ENCODE measurements at places on chromosomes 6 and 20. TPM values are rescaled to one million over a fixed set of nuclear protein-coding genes. Genes with fewer than 3 reads are reported as not detected.

Gene MLIP
- not detected for total RNA-seq

Gene C6orf132
- 37.0 TPM for total RNA-seq

Gene OXT
- total RNA-seq, result not detected

Gene DNMT3B
- 2.0 TPM for total RNA-seq

Gene RAD21L1
- not detected for total RNA-seq

Gene SAMD5
- 2.5 TPM for total RNA-seq

Gene RAMACL
- total RNA-seq, result 3.8 TPM

Gene PGC
- not detected for total RNA-seq

Gene PFDN4
- 45.3 TPM for total RNA-seq

Gene SCRT2
- not detected for total RNA-seq

Gene LHFPL5
- not detected for total RNA-seq

Gene FAM229B
- total RNA-seq, result 5.2 TPM

Gene PBOV1
- not detected for total RNA-seq

Gene CLIC5
- total RNA-seq, result not detected

Gene ADGRF5
- total RNA-seq, result not detected

Gene PPP1R14C
- 46.8 TPM for total RNA-seq

Gene LRRC1
- 18.2 TPM for total RNA-seq

Data from mammary epithelial cell (primary cell).